ENCODE measurements at places on chromosomes 13 and 19. TPM values are rescaled to one million over a fixed set of nuclear protein-coding genes. Genes with fewer than 3 reads are reported as not detected.

The IL12RB1 gene
- 2.1 TPM for total RNA-seq

The SAMD4B gene
- total RNA-seq = 48.7 TPM

The PSG2 gene
- total RNA-seq = not detected

The DOCK6 gene
- total RNA-seq = 149 TPM

The RPS19 gene
- 653 TPM for total RNA-seq

The OR10H1 gene
- not detected for total RNA-seq

The RAP2A gene
- 36.4 TPM for total RNA-seq

The RELB gene
- 4.8 TPM for total RNA-seq

The ASF1B gene
- total RNA-seq = 0.34 TPM

The ILF3 gene
- 56.8 TPM for total RNA-seq

The KANK3 gene
- total RNA-seq = 14.8 TPM

The PCDH17 gene
- 5.7 TPM for total RNA-seq

The ATXN8OS gene
- total RNA-seq = not detected

The SHFL gene
- total RNA-seq = 27.1 TPM

The HIPK4 gene
- total RNA-seq = 0.34 TPM

The PLPP2 gene
- total RNA-seq = 4.1 TPM

The ATP1A3 gene
- not detected for total RNA-seq

The NXNL1 gene
- total RNA-seq = 1.3 TPM

The GGN gene
- not detected for total RNA-seq

The GARIN5A gene
- not detected for total RNA-seq

The PRR12 gene
- 4.6 TPM for total RNA-seq

The ZNF708 gene
- total RNA-seq = 14.3 TPM

The GAPDHS gene
- total RNA-seq = not detected

The BIVM gene
- total RNA-seq = 12.7 TPM

The VSIG10L gene
- total RNA-seq = 0.57 TPM

The PGLYRP2 gene
- total RNA-seq = not detected

The LYL1 gene
- total RNA-seq = 27.7 TPM

The KIR3DL1 gene
- total RNA-seq = not detected
